NCI-H345 (cell line): ENCODE measurements at places on chromosomes 16 and 17.

DNA sequence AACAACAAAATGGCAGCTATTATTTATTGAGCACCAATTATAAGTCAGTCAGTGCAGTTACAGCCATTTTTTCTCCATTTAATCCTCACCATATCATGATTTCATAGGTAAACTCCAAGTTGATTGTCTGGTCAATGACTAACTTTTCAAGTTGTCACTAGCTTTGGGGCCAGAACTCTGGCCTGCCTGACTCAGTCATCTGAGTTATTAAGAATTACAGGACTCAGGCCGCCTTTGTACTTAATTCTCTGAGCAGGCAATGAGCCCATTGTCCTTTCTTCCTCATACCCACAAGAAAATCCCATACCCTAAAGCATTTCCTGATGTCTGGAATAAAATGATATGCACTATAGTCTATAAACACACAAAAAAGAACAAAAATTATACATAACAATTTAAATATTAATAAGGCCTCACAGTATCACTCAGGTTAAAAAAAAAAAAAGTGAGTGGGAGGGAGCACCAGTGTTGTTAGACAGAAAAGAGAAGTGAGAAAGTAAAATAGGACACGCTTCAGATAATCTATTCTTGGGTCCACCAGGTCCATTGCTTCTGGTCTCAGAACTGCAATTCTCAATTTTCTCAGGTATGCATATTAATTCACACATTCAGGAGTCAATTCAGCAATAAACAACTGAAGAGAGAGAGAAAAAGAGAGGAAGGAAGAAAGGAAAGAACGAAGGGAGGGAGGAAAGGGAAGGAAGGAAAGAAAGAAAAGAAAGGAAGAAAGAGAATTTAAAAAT is 70.2 kb downstream of the SPAG9 start:
- no peak for DNase-seq

DNA sequence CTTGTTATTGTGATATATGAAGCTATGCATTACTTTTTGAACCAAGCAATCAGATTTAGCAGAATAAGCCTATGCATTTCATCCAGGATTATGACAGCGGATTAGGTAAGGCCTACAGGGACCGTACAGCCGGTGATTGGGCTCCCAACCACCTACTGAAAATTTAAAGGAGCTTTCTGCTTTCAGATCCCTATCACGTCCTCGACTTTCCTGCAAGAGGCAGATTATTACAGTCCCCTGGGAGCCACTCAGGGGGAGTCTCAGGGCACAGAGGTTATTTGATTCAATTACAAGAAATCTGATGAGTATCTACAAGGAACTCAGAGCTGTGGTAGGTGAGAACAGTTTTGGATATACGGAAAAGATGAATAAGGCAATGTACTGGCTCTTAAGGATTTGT is 80.7 kb downstream of the HS3ST3B1 start:
- DNase-seq: no peak

- DNase-seq: no peak
Observed at GRCh38 chr17:41140360-41141131, at the start of gene KRTAP4-6. Gene KRTAP4-6, minus strand, starts transcription at chr17:41140544. Its CDS starts 57 bp downstream, at chr17:41140487.

- DNase-seq: peak; percentile 62
Observed at GRCh38 chr16:20385844-20386832, 18.4 kb downstream of the PDILT start.

GRCh38 chr16:22375117-22375962 is 921 bp upstream of the CDR2 start:
- DNase-seq: peak; percentile 17

GRCh38 chr17:10295728-10296343 is 77.0 kb downstream of the MYH13 start:
- DNase-seq: peak; percentile 1

DNA sequence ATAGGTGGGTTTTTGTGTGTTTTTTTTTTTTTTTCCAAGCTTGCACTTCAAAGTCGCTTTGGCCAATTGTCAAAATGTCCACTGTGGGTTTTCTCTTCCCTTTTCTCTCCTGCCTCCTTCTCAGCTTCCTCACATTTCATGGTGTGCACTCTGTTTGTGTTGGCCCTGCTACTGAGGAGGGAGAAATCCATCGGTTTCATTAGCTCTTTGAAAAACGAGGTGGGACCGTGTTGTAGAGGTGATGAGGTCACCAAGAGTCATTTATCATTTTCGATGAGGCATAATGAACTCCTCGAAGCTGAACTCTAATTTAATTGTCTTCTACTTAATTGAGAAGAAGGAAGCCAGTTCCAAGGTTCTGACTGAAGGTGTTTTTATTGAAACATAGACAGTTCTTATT is 174.4 kb upstream of the TOX3 start:
- DNase-seq: no peak

GRCh38 chr17:67262435-67263117 is 17.6 kb upstream of the HELZ start:
- peak; percentile 12 for DNase-seq

DNA sequence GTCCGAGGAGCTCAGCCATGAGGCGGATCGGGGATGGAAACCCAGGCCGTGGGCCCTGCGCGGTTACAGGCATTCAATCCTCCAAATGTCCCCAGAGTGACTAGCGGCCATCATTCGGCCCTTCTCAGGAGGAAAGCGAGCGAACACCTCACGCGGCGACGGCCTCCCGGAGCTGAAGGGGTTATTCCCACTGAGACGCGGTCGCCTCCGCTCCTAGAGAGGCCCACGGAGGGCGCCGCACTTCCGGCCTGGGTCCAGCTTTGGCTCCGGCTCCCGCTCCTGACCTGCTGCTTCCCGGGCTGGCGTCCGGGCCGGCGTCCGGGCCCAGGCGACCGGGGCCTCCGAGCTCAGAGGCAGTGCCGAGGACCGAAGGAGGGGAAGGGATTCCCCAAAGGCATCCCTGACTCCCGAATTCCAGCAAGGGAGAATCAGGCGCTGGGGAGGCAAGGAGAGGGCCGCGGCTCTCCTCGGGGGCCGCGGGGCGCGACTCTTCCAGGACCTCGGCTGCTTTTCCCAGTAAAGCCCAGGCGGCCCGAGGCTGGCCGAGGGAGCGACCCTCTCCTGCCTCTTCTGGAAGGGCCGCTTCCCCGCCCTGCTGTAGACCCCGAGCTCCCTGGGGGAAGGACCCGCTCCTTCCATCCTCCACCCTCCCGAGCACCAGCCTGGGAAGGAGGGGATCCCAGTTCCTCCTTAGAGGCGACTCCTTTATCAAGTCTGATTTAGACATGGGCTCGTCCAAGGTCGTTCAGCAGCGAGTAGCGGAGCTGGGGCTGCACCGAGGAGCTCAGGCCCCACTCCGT is 18.6 kb upstream of the ZNF629 start:
- DNase-seq: peak; percentile 73

GRCh38 chr16:77330332-77331042 is 104.3 kb downstream of the ADAMTS18 start:
- no peak for DNase-seq

- no peak for DNase-seq
Observed at GRCh38 chr16:28520672-28521071, 14.0 kb upstream of the IL27 start.

DNA sequence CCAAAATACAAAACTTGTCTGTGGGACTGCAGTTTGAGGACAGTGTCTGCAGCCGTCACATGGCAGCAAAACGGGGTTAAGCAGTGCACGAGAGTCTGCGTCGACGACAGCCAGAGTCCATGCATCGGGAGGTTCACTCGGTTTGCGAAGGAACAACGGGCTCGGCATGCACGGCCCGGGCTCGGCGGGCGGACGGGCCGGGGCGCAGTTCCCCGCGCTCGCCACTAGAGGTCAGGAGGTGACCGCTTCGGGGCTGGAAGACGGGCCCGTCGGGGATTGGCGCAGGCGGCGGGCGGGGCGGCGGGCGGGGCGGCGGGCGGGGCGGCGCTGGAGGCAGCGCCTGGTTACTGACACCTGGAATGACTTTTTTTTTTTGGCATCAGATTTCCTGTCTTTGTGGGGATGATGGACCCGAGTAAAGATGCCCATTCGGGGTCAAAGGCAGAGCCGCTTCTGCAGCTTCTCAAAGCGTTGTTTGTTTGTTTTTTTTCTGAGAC is 6.5 kb downstream of the SCGB1C2 start:
- peak; percentile 51 for DNase-seq

GRCh38 chr16:17571499-17572093 is 100.8 kb upstream of the XYLT1 start:
- DNase-seq: no peak

DNA sequence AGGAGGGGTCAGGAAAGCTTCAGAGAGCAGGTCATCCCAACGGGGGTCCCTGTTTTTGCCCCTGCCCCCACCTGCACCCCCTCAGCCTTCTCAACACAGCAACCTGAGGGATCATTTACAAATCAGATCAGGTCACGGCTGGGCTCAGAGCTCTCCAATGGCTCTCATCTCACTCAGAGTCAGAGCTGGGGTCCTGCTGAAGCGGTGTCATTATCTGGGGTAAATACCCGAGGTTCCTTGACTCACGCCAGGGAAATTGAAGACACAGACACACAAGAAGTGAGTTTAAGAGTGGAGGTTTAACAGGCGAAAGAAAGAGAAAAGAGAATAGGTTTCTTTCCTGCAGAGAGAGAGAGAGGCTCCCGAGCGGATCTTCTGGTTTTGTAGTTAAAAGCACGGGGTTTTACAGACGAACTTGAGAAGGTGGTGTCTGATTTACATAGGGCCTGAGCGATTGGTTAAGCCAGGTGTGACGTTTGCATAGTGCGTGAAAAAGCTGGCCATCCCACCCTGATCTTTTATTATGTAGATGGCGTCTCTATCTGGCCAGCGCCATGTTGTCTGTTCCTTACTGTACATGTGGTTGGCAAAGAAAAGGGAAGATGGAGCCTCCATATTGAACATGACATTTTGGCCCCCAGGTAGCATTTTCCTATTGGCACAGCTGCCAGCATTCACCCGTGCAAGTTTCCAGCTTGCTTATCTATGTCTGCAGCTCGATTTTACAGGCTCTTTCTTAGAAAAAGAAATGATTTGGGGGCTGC is 51.4 kb downstream of the WSB1 start:
- no peak for DNase-seq

GRCh38 chr17:48123776-48124388 is 16.3 kb downstream of the SNX11 start:
- DNase-seq: no peak

GRCh38 chr16:2233872-2234812 is 2.1 kb upstream of the DNASE1L2 start:
- peak; percentile 73 for DNase-seq

GRCh38 chr16:56823081-56823733 is 41.8 kb upstream of the SLC12A3 start:
- no peak for DNase-seq

DNA sequence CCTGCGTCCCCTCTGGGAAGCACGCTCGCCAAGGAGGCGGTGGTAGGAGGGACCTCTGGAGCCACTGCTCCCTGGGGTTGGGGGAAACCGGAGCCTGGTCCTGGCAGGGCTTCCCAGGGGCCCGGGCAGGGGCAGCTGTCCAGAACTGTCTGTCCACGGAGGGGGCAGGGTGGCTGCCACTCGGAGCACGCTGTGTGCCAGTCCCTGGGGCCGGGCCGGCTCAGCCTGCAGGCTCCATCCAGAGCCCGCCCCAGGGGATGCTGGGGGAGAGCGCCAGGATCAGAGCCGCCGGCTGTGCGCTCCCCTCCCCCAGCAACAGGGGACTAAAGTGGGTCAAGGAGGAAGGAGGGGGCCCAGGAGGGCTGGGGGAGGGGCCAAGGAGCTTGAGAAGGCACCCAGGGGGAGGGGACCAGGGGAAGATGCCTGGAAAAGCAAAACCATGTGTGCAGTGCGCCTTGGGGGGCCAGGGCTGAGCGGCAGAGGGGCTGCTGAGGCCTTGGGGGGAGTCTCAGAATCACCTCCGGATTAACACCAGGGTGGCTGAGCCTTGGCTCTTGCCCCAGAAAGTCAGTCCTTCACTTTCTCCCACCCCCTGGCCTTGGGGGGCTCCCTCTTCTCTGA is 21.3 kb downstream of the ZNF423 start:
- DNase-seq: no peak

DNA sequence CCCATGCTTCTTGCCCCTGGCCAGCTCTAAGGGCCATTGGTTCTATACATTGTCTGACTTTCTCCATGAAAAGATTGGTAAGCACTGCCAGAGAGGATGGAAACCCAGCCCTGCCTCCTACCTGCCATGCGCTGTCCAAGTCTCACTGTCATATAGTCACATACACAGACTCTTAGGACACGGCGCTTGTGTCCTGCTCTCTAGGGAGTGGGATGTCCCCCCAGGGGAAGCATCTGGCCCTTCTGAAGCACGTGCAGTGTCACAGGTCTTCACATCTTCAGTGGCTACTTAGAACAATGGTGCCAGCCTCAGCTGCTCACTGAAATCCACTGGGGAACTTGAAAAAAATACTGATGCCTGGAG is 38.7 kb downstream of the MYO18A start:
- no peak for DNase-seq

GRCh38 chr17:75178453-75178852 is 4.3 kb downstream of the SUMO2 start:
- no peak for DNase-seq

DNA sequence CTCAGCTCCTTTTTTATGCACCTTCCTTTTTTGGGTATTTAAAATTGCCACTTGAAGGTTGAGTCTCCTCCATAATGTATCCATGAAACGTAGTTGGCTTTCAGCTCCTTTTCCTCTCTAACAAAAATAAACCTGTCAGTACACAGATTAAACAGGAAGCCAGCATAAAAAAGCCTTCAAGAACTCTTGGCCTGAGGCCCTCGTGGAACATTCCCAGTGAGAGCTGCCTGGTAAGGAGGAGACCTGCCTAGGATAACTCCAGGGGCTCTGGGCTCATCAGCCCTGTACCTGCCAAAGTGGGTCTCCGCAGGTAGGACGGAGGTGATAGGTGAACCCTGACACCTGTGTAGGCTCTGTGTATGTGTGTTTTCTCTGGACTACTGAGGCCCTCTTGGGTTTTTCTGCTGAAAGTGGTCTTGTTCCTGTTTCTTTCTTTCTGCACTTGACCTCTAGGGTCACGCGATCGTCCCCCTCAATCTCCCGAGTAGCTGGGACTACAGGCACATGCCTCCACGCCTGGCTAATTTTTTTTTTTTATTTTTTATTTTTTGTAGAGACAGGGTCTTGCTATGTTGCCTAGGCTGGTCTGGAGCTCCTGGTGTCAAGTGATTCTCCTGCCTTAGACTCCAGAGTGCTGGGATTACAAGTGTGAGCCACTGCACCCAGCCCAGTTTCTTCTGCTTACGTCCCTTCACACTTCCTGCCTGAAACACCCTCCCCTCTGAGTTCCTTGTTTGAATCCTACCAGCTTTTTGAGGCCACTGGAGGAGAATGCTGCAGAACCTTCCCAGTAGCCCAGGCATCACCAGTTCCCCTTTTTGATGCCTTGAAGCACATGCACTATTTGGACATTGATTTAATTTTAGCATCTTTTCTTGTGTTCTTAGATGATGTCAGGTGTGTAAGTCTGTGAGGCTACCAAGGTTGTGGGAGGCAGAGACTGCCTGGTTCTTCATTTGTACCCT is 9.8 kb downstream of the PGS1 start:
- no peak for DNase-seq

- DNase-seq: no peak
Observed at GRCh38 chr16:47567321-47567720, 106.2 kb downstream of the PHKB start.

- DNase-seq: peak; percentile 30
Observed at GRCh38 chr17:36705874-36706731, 104.7 kb downstream of the MRM1 start.

DNA sequence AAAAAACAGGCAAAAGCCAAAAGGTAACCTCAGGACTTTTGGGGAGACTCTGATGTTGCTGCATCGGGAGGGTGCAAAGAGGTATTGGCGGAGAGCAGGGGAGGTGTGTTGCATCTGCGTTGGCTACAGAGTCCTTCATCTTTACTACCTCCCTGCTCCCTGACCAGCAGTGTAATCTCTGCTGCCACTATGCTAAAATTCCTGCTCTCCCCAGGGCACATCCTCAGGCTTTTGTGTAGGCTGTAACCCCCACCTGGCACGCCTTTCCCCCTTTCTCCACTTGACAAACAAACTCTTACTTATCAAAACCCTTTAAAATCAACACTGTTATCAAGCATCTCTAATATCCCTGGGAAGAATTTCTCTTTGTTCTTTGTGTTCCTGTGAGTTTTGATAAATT is 435.3 kb downstream of the HAPSTR1 start:
- DNase-seq: no peak
